ENCODE measurements at places on chromosomes 3 and 15.

GRCh38 chr3:10206166-10206511 is 41.4 kb downstream of the IRAK2 start:
- DNase-seq = no peak

GRCh38 chr3:50806806-50807205 is 132.1 kb downstream of the DOCK3 start:
- no peak for DNase-seq

- no peak for DNase-seq
Measured at GRCh38 chr3:8458238-8458661, 43.4 kb upstream of the LMCD1 start.

GRCh38 chr15:91790836-91791235 is 62.7 kb upstream of the SLCO3A1 start:
- DNase-seq = no peak

GRCh38 chr3:178295292-178295912 is 240.8 kb upstream of the KCNMB2 start:
- DNase-seq = no peak

DNA sequence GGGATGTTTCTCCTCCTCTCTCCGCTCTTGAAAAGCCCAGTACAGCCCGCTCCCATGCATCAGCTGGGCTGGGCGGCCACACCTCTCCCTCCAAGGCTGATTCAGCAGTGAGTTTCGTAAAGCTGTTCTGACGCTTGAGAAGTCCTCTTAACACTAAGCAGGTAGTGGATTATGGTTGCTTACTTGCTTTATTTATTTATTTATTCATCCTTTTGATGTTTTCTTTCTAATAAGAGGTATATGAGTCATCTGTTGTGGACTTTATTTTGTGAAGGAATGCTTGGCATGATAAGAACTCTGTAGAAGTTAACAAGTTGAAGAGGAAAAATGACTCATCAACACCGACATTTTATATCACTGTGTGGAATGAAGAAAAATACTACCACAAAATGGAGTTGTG is 285.0 kb downstream of the SQOR start:
- DNase-seq = no peak

- peak; percentile 30 for DNase-seq
Measured at GRCh38 chr3:150384296-150385212, 23.5 kb upstream of the TSC22D2 start.

DNA sequence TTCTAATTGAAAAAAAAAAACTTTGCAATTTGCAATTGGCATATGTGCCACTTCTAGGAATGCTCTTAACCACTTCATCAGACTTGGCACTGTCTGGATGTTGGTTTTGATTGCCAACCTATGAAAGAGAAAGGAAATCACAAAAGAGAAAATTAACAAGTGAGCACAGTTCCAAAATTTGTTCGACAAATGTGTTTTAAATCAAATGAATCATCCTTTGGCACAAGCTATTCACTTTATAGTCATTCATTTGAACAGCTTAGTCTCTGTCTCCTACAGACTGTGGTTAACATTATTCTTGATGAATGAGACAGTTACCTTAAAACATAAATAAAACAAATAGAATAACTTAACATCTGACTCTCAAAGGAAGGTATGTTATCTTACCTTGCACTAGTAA is 265.0 kb downstream of the EPHA3 start:
- DNase-seq = no peak

GRCh38 chr3:47273564-47273963 is 9.0 kb downstream of the KIF9 start:
- DNase-seq = no peak

- DNase-seq = no peak
Measured at GRCh38 chr3:8011902-8012301, 489.7 kb upstream of the LMCD1 start.

DNA sequence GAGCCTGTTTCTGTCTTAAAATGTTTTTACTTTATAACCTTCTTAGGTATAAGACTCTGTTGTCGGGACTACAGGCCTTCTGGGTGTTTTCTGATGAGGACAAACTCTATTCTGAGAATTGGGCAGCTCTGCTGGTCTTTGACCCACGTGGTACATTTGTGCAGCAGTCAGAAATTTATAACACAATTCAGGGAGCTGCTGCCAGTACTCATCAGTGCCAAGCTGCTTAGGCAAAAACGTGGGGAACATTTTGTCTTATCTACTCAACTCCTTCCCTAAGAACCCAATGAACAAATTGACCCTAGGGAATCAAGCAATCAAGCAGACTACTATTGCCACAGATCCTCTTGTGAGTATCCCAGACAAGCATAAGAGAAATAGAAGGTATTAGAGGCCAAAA is 180.7 kb upstream of the PDZRN3 start:
- no peak for DNase-seq

GRCh38 chr15:60379525-60380274 is 18.1 kb downstream of the ANXA2 start:
- no peak for DNase-seq

- DNase-seq = peak; percentile 29
Measured at GRCh38 chr15:67783303-67783702, 42.0 kb upstream of the SKOR1 start.

DNA sequence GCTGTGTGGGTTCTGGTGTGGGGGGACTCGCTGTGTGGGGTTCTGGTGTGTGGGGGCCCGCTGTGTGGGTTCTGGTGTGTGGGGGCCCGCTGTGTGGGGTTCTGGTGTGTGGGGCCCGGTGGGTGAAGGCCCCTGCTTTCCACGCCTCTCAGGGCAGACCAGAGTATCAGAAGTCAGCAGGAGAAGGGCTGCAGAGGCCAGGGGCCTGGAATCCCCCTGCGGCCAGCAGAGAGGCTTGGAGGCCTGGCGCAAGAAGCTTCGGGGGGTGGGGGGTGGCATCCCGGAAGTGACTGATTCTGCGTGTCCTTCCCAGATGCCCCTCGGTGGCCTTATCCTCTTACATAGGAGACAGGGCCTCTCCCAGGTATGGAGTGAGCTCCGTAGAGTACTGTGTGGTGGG is 37.4 kb downstream of the TNK2 start:
- DNase-seq = no peak

DNA sequence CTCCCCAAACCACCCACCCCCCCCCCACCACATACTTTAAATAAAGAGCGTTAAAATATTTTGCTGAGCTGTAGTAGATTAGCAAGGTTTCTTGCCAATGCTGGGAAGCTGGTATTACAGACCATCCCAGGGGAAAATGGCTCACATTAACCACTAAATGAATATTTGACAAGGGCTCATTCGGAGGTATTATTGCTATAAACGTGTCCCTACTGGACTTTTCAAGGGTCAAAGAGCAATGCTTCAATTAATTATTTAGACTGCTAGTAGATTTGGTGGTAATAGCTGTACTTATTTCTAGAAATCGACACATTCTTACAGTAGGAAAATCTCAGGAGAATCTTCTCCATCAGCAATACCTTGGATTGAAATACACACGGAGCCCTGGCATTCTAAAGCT is 5.2 kb downstream of the SOX2 start:
- DNase-seq = no peak

- DNase-seq = no peak
Measured at GRCh38 chr15:96285305-96285704, 45.2 kb upstream of the NR2F2 start.

GRCh38 chr3:161672478-161672877 is 175.9 kb downstream of the OTOL1 start:
- DNase-seq = no peak

GRCh38 chr3:35772381-35773015 is 133.2 kb downstream of the ARPP21 start:
- no peak for DNase-seq

GRCh38 chr15:81385721-81386076 is 11.7 kb upstream of the TMC3 start:
- DNase-seq = no peak

- peak; percentile 98 for DNase-seq
Measured at GRCh38 chr3:100260685-100261484, at the start of gene TBC1D23. Gene TBC1D23, plus strand, starts transcription at chr3:100260992. Its CDS starts 27 bp downstream, at chr3:100261019.

- no peak for DNase-seq
Measured at GRCh38 chr3:127685708-127686511, 13.2 kb downstream of the ABTB1 start.

DNA sequence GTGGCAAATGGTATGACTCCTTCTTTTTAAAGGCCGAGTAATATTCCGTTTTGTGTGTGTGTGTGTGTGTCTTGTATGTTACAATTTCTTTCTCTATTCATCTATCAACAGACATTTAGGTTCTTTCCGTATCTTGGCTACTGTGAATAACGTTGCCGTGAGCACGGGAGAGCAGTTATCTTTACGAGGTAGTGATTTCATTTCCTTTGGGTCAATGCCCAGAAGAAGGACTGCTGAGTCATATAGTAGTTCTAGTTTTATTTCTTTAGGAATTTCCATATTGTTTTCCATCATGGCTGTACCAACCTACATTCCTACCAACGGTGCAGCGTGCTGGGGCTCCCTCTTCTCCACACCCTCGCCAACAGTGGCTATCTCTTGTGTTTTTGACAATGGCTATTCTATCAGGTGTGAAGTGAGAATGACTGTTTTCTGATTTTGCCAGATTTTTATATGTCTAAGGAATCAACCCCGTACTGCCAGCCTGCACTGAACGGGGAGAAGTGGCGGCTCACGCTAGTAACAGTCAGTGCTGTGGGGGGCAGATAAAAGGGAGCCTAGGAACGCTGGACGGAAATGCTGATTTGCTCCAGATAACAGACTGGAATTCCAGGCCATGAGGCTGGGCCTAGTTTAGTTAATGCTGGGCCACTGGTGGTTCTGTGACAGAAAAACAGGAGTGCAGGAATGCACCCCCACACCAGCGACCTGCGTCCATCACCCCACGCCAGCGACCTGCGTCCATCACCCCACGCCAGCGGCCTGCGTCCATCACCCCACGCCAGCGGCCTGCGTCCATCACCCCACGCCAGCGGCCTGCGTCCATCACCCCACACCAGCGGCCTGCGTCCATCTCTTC is 168.1 kb downstream of the XXYLT1 start:
- no peak for DNase-seq

DNA sequence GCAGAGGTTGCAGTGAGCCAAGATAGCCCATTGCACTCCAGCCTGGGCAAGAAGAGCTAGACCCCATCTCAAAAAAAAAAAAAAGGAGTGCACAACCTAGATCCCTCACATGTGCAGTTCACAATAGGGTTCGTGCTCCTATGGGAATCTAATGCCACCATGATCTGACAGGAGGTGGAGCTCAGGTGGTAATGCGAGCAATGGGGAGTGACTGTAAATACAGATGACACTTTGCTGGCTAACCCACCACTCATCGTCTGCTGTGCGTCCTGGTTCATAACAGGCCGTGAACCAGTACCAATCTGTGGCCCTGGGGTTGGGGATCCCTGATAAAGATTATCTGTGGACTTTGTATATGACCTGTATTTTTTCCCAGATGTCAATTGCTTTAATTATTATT is 16.7 kb downstream of the USP8 start:
- no peak for DNase-seq

GRCh38 chr15:90530250-90531051 is 728 bp downstream of the CRTC3 start:
- peak; percentile 56 for DNase-seq

DNA sequence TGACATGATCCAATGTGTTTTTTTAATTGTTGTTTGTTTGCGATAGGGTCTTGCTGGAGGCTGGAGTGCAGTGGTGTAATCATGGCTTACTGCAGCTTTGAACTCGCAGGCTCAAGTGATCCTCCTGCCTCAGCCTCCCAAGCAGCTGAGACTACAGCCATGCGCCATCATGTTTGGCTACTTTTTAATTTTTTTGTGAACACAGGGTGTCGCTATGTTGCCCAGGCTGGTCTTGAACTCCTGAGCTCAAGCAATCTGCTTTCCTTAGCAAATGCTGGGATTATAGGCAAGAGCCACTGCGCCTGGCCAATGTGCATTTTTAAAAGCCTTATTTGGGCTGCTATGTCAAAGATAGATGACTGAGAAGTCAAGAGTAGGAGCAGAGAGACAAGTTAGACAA is 123.0 kb downstream of the EDEM1 start:
- no peak for DNase-seq

DNA sequence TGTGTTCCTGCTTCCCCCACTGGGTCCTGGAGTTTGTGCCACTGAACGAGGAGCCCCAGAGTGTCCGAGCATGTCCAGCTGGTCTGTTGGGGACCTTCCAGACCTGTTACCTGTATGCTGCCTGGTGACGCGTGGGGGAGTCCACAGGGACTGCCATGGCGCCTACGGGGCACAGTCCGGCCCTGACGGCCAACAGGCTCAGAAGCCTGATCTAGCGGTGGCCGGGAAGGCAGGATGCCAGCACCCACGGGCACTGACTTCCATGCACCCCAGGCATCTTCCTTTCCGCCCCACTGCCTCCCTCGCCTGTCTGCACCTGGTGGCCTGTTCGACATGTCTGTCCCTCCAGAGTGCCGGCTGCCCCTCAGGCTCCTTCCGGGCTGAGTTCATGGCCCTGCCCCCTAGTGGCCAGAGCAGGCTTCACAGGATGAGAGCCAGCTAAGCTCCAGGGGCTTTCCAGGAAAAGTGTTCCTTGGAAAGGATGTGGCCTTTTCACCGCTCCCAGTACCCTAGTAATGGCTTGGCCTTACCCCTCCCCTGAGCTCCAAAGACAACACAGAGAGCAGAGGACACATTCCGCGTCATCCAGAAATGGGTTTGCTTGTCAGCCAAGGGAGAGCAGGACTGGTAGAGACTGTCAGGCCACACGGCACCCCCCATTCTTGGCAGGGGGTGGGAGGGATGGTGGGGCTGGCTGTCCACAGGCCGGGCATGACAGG is 35.7 kb downstream of the NGRN start:
- DNase-seq = peak; percentile 66

- no peak for DNase-seq
Measured at GRCh38 chr15:70829371-70830166, 24.4 kb downstream of the LARP6 start.

DNA sequence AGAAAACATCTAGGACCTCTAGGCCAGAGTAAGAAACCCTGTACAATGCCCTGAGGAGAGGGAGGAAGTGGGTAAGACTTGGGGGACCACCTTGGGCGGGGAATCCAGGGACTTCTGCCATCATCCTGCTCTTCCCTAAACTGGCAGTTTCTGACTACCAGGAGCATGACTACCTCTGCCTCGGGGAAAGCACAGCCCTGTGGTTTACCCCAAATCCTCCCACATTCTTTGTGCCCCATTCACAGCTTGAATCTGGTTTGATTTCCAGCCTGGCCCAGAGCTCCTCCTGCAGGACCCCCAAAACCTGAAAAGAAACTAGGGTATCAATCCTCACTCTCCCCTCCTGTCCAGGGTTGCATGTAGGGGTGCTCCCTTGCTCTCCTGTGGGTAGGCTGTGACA is 4.7 kb downstream of the C3orf18 start:
- DNase-seq = no peak
